T1000 (cell line): ENCODE measurements at places on chromosomes 12 and 14.

DNA sequence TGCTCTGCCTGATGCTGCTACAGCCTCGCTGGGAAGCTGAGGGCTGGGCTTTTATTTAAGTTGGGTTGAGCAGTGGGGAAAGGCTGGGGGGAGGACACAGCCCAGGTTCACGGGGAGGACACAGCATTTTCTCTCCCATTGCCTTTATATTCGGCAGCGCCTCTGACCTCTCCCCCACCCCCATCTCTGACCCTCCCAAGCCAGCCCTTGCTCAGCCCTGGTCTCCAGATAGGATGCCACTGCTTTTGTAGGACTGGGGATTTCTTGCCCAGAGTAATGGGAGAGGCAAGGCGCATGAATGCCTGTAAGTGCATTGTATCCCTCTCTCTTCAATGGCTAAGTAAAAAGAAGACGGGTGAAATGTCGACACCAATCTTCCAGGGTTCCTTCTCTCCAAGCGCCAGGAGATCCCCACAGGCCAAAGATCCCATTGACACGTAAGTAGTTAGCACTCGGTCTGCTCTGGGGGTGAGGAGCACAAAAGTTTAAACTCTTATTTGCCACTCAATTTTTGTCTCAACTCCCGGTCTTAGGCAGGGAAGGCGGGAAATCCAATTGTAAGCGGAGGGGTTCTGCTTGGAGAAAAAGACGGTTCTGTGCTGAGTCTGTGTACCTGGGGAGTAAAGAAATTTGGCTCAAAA lies 4.6 kb downstream of the HOXC4 start:
- no peak for DNase-seq

DNA sequence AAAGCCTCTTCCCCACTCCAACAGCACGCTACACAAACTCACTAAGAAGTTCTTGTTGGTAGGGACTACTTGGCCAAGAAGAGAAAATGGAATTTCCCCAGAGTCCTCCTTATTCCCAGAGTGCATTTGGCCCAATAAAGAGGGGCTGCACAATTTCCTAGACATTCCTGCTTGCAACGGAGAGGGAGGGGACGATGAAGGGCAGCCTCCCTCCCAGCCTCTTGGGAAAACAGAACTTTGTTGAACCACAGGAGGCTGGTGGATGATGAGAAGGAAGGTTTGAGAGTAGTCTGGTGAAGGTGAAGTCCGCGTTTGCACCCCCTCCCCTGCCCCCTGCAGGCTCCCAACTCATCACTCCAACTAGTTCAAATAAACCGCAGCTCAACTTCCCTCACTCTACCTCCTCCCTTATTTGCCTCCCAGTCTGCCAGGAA lies 19.1 kb upstream of the TBX3 start:
- DNase-seq, result no peak

DNA sequence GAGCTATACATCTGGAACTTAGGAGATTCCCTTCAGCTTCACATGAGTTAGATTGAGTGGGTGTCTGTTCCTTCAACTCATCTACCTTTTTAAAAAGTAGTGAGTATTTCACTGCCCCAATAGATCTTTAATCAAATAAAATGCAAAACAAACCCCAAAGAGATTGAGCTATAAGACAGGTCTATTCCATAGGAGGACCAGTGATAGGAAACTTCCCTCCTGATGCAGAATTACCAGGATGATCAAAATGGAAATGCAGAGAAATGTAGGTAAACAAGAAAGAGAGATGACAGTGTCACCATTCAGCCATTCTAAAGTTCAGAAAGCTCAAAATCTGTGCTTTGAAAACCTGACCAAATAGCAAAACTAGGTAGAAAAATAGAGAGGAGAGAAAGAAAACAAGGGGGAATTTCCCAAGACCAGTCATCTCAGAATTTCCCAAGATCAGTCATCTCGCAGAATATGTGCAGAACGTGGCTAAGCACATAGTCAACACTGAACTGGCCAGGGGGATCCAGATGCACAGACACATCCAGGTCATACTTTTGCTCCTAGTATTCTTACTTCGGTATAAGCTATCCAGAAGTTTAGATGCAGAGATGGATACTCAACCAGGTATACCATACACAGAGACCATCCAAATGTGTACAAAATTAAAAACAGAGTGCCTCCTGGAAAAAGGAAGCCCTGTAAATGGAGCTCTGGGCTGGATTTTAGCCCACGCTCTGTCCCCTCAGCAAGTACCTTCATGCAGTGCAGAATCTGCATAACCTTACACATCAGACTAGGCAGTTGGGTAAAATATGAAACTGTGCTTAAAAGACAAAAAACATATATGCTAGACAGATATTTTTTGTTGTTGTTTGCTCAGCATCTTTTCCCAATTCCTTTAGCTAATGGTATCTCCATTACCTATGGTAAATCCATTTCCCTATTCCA lies 27.4 kb downstream of the SLC41A2 start:
- DNase-seq, result no peak

DNA sequence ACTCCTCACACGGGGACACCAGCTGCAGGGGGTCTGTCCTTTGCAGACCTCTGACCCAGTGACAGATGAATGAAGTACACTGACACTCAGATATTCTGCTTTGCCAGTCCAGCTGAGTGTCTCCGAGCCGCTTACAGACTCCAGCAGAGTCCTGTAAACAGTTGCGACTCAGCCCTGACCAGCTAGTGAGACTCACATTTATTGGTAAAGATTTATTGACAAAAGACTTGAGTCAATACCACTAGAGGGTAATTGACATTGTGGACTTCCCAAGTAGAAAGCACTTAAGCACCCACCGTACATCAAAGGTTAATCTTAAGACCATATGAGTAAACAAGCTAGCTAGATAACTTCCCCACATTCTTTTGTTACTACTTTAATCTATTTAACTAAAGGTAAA lies 9.8 kb upstream of the FKBP4 start:
- peak; percentile 8 for DNase-seq

DNA sequence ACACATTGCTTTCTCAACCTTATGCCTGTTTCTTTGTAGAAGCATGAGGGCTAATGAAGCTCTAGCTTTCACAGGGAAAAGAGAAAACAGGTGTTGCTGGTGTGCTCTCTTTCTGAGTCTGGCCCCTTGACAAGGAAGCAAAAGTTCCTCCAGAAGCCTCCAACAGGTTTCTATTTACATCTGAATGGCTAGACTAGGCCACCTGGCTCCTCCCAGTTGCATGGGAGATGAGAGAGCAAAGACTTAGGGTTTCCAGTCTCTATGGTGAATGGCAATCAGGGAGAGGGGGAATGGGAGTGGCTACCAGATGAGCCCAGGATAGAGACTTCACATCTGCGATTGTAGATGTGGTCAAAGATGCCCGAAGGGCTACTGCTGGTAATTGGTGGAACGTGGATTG lies 138.1 kb upstream of the PLXNC1 start:
- DNase-seq, result no peak

DNA sequence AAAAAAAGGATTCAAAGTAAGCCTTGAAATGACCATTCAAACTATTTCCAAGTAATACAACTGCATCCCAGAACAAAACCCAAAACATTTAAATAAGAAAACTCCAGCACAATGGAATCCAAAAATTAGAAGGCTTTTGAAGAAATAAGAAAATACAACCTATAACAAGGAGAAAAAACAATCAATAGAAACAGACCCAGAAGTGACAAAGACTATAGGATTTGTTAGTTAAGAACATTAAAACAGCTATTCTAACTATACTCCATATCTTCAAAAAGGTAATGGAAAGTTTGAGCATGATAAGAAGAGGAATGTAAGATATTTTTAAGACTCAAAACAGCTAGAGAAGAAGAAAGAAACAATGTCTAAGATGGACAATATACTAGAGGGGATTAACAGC lies 39.3 kb upstream of the SRP54 start:
- DNase-seq, result no peak

DNA sequence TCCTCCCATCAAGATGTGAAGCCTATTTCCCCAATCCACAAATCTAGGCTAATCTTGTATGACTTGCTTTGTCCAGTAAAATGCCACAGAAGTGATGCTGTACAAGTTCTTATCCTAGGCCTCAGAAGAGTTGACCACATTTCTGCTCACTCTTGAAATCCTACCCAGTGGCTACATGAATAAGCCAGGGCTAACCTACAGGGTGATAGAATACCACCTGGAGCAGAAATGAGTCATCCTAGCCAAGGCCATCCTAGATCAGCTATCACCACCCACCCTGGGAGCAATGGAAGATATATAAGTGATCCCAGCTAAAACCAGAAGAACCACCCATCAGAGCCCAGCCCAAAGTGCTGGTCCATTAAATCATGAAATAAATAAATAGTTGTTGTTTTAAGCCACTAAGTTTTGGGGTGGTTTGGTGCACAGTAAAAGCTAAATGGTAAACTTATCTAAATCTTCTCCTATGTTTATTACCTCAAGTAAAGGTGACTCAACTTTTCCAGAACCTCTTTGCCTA lies 105.1 kb downstream of the RPS29 start:
- no peak for DNase-seq

GRCh38 chr12:127310548-127310947 lies 956.4 kb upstream of the TMEM132C start:
- DNase-seq, result no peak
